Upper lobe of left lung (tissue), 6 donors: ENCODE measurements at places on chromosomes 2 and 18. TPM values are rescaled to one million over a fixed set of nuclear protein-coding genes. Genes with fewer than 3 reads are reported as not detected.

GRCh38 chr2:224208007-224208406, 168.9 kb upstream of the SERPINE2 start:
- H3K36me3 ChIP-seq, result no peaks in the 10 kb centered on the region
- no peak overlapping the region for H3K27ac ChIP-seq
- no peaks in the 10 kb centered on the region for H3K27me3 ChIP-seq
- H3K4me3 ChIP-seq, result no peak overlapping the region

GRCh38 chr2:22970284-22970975, 414.5 kb upstream of the KLHL29 start:
- no peaks in the 10 kb centered on the region for H3K4me1 ChIP-seq
- H3K27ac ChIP-seq, result no peak overlapping the region
- no peak for DNase-seq
- H3K36me3 ChIP-seq, result no peaks in the 10 kb centered on the region
- H3K27me3 ChIP-seq, result no peaks in the 10 kb centered on the region
- H3K4me3 ChIP-seq, result no peak overlapping the region

GRCh38 chr18:60966876-60967275, 366.4 kb upstream of the CDH20 start:
- no peak overlapping the region for H3K4me3 ChIP-seq
- H3K27ac ChIP-seq, result no peak overlapping the region
- no peaks in the 10 kb centered on the region for H3K36me3 ChIP-seq

DNA sequence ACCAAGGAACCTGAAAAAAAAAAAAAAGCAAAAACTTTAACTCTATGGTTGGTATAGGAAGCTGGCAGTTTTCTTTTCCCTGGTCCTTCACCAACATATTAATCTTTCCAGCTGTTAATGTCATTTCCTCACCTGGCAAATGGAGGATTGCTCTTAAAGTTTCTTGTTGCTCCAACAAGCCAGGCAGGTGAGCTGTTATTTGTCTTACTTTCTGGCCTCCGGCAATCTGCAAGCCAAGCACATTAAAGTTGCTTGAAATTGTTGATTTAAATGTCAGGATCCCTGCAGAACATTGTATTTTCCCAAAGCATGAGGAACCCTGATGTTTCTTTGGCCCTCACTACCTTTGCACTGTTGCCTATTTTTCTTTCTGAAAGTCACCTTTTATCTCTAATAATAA, 664.9 kb downstream of the METTL4 start:
- no peak overlapping the region for H3K4me3 ChIP-seq
- H3K27me3 ChIP-seq, result no peaks in the 10 kb centered on the region
- H3K36me3 ChIP-seq, result no peaks in the 10 kb centered on the region

GRCh38 chr18:73636355-73636754, 511.3 kb downstream of the FBXO15 start:
- H3K4me3 ChIP-seq, result no peak overlapping the region
- H3K4me1 ChIP-seq, result no peaks in the 10 kb centered on the region
- no peaks in the 10 kb centered on the region for H3K27me3 ChIP-seq
- DNase-seq, result no peak
- H3K36me3 ChIP-seq, result no peaks in the 10 kb centered on the region
- H3K27ac ChIP-seq, result no peak overlapping the region

- H3K4me1 ChIP-seq, result no peaks in the 10 kb centered on the region
- no peaks in the 10 kb centered on the region for H3K27me3 ChIP-seq
- H3K27ac ChIP-seq, result no peak overlapping the region
- DNase-seq, result no peak
- H3K4me3 ChIP-seq, result no peak overlapping the region
- H3K36me3 ChIP-seq, result no peaks in the 10 kb centered on the region
Measured at GRCh38 chr18:49546719-49547273, 15.1 kb upstream of the LIPG start.

The EVX2 gene
- not detected for total RNA-seq

The SESTD1 gene
- 94.4 TPM for total RNA-seq

The STPG4 gene
- total RNA-seq, result not detected

The SKOR2 gene
- not detected for total RNA-seq

The GAL3ST2 gene
- total RNA-seq, result 2.1 TPM
